Amniotic epithelial cell (primary cell): ENCODE measurements at places on chromosomes 5 and 9.

- peak; percentile 29 for DNase-seq
Observed at GRCh38 chr5:27821681-27822080, 783.3 kb upstream of the CDH9 start.

GRCh38 chr5:97425511-97425910 is 242.5 kb upstream of the RIOK2 start:
- DNase-seq, result peak; percentile 5

DNA sequence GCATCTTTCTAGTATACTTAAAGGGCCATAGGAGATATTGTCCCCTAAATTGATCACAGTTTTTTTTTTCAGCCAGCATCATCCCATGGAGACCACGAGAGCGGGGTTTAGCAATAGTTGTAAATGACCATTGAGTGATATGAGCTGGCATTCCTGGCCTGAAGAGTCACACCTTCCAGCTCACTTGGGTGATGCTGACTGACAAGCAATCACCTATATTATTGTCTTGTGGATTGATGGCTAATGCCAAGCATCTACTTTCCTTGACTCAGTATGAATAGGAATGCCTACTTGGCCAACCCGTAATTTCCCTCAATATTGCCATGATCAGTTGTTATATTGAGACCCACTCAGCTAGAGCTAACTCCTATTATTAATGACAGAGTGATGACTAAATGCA is 70.5 kb downstream of the ADAMTSL1 start:
- peak; percentile 23 for DNase-seq

DNA sequence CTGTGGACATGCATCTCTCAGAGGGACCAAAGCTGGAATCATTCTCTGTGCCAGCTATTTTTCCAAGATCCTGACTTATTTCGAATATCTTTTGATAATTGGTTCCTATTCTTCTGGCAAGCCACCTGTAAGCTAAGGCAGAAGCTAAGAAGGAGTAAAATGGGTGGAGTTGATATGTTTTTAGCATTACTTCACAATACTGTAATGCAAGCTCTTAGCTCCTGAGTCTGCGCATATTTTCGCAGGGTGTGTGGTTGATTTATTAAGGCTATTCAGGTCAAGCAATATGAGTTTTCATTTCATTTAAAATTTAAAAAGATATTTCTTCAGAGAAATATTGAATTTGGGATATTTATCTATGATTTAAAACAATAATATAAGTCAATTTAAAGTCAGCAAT is 158.5 kb upstream of the ADAMTS16 start:
- no peak for DNase-seq

DNA sequence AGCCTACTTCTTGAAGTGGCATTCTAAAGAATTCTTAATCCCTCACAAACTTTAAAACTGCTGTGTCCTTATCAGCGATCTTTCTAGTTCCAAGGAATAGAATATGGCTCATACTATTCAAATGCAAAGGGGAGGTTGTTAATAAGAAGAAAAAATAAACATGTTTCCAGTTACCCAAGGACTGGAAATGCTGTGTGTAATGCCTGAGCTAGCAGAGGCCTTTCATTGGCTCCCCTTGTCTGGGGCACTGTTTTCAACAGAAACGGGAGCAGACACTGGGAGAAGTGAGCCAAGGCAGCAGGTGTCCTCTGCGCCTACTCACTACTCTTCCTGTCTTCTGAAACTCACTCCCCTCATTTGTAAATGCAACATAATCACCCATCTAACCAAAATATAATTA is 253.0 kb downstream of the MARCHF11 start:
- DNase-seq, result no peak

DNA sequence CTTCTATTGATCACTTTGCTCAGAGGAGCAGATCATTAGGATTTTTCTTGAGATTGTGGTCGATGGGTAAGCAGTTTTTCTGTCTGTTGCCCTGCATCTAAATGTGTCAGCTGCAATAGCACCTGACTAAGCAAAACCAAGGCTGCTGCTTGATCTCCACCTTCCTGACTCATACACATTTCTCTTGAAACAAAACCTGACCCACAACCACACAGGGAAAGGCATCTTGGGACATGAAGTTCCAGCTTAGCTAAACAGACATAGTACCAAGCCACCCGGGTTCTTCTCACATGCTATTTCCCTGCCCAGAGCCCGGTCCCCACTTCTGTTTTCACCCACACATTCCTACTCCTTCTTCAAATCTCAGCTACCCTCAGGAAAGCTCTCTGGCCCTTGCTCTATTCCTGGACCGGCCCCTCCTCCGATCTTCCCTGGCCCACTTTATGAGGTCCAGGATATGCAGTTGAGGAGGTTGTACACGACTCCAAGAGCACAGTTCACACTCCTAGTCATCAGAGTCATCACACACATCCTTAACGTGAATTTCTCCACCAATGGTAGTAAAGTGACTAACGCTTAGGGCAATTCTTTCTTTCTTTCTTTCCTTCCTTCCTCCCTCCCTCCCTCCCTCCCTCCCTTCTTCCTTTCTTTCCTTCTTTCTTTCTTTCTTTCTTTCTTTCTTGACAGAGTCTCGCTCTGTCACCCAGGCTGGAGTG is 16.0 kb upstream of the ZBTB43 start:
- peak; percentile 93 for DNase-seq

- no peak for DNase-seq
Observed at GRCh38 chr9:37209431-37210386, 89.3 kb downstream of the ZCCHC7 start.

GRCh38 chr5:179408611-179409010 is 63.4 kb upstream of the ADAMTS2 start:
- no peak for DNase-seq

DNA sequence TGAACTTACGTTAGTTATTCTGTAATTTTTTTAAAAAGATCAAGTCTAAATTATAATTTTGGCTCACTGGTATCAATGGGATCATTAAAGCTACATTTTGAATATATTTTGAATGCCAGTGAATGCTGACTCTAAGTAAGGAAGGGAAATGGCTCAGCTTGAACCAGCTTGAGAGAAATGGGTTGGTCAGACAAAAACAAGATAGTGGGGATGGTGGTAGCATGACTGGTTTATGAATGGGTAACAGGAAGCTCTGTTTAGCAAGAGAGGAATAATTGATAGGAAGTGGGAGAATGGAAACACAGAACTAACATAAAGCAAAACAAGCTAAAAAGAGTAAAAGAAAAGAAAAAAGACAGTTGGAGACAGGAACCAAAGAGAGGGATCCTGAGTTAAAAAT is 220.2 kb downstream of the ADAMTS6 start:
- DNase-seq, result peak; percentile 15

DNA sequence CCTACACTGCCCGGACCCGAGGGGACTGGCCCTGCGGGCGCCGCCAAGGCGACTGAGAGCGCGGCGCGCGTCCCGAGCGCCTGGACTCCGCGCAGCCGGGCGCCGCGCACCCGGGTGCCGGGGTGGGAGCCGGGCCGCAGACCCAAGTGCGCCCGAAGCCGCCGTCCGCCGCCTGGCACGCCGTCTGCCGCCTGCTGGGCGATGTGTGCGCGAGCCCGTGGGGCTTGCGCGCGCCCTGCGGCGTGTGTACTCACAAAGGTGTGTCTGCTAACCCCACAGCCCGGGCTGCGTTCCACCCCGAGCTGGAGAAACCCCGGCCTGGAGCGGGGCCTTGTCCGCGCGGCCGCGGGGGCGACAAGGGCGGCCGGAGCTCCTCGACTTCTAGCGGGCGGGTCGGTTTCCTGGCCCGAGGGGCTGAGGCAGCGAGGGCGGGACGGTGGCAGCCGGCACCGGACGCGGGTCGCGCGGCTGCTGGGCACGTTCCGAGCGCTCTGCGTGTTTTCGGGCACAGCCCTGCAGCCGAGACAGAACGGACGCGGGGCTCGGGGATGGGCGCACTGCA is 1.1 kb upstream of the ZSWIM6 start:
- peak; percentile 76 for DNase-seq

- no peak for DNase-seq
Observed at GRCh38 chr9:69617006-69617405, 55.2 kb downstream of the APBA1 start.

DNA sequence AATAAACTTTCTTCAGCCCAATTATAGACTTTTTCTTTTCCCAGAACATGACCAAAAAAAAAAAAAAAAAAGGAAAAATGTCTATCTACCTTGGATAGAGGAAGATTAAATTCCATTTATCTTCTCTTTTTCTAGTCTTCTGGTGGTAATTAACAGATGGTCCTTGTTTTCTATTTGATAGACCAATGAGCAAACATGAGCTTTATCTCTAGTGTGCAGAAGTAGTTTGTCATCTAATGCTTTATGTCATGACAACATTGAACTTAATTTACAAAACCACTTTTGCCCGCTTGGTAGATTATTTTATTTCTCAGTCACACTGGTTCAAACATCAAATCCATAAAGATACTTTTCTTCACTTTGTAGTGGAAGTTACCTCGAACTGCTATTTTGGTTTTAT is 69.5 kb upstream of the ELL2 start:
- DNase-seq, result no peak

- DNase-seq, result no peak
Observed at GRCh38 chr9:27430750-27431535, 93.1 kb upstream of the IFNK start.

- DNase-seq, result no peak
Observed at GRCh38 chr5:53359916-53360517, 120.4 kb upstream of the FST start.

GRCh38 chr5:81422671-81423070 is 28.7 kb upstream of the ACOT12 start:
- DNase-seq, result peak; percentile 89

- DNase-seq, result no peak
Observed at GRCh38 chr5:142779163-142779840, 9.1 kb downstream of the ARHGAP26 start.

DNA sequence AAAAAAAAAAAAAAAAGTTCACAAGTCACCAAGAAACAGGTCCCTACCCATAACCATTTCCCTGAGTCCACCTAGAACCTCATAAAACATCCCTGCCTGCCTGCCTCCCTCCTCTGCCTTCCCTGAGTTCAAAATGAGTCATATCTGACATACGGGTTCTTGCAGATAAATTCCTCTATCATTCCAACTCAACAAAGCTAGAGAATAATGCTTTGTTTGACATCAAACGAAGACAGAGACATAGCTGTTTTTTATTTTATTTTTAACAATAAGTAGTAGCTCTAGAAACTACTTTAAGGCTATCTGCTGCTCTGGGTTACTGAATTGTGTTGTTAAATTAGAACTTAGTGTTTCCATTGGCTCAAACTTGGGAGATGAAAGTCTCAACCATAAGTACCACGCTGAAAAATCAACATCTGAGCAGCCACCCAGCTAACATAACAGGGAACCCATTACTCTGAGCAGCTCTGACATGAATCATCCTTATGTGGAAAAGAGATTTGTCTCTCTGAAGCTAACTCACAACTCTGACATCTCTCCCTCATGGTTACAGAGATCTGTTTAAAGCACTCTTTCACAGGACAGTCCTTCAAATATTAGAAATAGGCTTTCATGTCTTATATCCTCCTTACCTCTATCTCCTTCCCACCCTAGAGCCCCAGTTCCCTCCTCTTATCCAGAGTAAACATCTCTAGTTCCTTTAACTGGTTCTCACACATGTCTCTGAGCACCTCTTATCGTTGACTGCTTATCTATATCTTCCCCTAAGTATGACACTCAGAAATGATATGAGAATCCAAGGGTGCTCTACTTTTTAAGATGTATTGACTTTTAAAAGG is 12.1 kb downstream of the TMEM245 start:
- DNase-seq, result peak; percentile 81

DNA sequence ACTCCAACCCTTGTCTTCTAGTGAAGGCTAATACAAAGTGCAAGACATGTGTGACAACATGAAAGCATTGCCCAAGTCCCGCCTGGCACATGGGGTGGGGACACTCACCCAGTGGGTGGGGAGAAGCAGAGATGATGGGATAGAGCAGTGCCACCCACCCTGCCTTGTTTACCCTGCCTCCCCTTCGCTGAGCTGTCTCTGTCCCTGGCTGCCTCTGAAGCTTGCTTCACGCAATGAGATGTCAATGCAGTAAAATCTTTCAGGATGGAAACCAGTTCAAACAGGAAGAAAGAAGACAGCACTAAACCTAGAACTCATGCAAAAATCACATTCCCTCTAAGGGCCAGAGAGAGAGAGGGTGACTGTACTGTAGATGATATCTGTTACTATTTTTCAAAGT is 148.0 kb downstream of the INSYN2B start:
- no peak for DNase-seq

- DNase-seq, result no peak
Observed at GRCh38 chr9:132356324-132356924, 1.6 kb upstream of the SETX start.

DNA sequence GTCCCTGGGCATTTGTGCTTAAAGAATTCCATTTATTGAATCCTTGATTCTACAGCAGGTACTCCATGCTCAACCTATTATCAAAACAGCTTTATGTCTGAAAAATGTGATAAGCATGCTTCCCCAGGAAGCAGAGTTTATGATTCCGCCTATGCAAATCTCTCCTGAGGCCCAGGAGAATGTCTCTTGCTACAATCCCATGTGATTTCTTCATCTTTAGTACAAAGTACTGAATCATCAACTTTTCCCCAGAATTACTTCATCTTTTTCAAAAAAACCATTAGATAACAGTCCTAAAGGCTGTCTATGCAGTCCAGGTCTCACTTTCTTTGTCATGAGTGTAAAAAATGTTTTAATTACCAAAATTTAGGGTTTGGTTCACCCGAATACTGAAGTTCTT is 130.2 kb upstream of the ADAMTSL1 start:
- DNase-seq, result peak; percentile 89
